ENCODE measurements at places on chromosomes 3 and 15.

DNA sequence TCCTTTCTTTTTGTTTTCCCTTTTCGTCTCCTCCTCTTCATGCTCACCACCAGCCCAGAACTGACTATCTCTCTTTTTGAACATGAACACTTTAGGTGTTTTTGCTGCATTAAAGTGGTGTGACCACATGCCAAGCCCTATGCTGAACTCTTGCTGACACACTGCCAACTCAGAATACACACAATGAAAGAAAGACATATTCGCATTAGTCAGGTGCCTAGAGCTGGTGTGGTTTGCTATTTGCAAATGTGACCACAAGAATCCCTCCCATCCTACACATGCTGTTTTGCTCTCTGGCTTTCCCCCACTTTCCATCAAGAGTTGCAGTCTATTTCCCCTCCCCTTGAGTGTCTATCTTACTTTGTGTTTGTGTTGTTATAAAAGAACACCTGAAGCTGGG lies 967.8 kb upstream of the CFAP20DC start:
- DNase-seq: no peak

DNA sequence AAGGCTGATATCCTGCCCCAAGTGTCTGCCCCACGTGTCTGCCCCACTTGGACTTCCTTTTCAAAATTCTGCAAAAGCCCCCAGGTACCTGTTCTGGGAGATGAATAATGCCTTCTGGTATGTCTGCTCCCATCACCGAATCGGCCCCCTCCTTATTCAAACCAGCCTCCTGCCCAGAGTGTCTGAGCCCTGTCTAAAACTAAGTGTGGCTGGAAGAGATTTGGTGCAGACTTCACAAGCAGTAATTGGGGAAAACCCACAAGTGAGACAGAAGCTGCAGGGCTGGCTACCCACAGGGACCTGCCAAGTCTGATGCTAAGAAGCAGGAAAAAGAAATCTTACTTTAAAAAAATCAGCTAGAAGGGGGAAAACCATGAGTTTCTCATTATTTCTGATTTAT lies 85.1 kb downstream of the DUT start:
- no peak for DNase-seq

DNA sequence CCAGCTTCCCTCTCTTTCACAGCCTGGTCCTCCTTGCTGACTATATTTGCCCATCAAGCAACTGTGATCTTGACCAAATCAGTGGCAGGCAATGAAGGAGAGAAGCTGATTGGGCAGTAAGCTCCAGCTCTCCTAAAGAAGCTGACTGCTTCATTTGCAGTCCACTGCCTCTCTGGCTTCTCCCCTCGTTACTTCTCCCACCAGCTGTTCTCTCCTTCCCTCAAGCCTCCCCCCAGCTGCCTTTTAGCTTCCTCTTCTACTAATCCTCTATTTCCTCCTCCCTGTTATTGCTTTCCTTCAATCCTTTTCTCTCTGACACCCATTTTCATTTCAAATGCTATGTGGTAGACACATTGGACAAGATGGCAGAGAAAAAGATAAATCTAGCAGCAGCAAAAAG lies 474.7 kb upstream of the UBE2E2 start:
- DNase-seq: no peak

DNA sequence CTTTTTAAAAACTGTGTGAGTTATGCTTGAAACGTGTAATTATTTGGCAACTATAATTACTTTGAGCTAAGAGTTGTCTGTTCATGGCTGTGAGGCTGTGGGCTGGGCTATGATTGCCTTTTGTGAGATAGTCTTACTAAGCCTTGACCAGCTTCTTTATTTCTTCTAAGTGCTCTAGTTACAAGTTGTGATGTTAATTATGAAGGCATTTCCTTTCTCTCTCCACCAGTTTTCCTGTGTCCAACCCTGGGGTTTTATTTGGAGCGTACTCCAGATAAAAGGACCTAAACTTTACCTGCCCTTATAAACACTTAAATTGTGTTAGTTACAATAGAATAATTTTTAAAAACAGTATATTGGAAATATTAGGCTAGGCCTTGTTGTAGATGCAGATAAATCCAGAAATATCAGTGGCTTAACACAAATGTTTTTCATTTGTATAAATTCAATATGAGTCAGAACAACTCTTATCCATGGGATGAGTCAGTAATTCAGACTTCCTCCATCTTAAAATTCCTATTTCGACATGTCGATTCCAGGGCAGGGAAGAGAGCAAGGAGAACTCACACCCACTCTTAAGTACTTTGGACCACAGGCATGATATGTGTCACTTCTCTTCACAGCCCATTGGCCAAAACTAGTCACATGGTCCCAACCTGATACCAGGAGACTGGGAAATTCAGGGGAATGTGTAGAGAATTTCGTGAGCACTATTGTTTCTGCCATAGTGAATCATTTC lies 17.0 kb downstream of the TMEM62 start:
- no peak for DNase-seq

DNA sequence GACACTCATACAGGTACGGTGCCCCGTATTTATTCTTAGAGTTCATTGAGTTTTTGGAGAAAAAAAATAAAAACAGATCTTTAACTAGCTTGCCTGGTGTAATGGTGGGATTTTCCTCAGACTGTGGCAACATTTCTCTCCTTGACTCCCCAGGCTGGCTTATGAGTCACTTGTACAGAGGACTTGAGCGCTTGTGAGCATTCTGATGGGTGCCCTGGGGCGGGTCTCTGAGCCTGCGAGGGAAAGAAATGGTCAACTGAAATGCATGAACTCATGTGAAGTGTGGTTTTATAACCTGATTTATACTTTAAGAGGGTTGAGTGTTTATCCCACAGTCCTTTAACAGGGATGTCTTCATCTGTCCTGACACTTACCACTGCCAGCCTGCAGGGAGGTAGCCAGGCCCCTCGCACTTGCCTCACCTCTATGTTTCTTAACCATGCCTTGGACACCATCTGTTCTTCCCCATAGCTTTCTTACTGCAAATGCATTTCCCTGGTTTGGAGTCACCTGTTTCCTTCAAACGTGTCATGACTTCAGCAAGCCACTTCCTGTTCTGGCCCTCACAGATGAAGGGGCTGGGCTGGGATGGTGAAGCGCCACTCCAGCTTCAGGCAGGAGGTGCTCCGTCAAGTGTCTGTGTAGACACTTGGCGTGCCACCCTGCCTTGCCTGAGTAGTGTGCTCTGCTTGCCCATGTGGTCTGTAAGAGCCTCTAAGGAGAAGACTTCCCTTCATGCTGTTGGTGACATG lies 118.7 kb downstream of the PDE8A start:
- DNase-seq: no peak

DNA sequence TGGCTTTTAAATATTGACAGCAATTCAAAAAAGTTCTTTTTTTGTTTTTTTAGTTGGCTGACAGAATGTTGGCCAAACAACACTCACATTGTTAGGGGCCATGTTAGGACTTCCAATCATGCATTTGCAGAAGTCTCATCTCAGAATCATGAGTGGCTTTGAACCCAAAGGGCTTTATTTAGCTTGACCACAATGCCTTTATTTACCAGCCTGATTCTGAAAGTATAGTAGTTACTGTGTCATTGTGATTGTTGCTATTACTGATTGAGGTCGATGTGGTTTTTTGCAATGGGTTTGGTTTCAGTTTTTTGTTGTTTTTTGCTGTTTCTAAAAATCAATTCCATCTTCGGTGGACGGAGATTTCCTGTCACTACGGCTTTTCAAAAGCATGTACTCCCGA lies 7.2 kb downstream of the GLDN start:
- DNase-seq: no peak

GRCh38 chr15:33031324-33031821 lies 163.1 kb downstream of the FMN1 start:
- no peak for DNase-seq

GRCh38 chr3:167441256-167441655 lies 32.6 kb downstream of the SERPINI2 start:
- no peak for DNase-seq

- no peak for DNase-seq
Observed at GRCh38 chr15:87493803-87494202, 762.7 kb downstream of the NTRK3 start.

GRCh38 chr3:137692803-137693431 lies 71.2 kb upstream of the SOX14 start:
- DNase-seq: peak; percentile 57

- no peak for DNase-seq
Observed at GRCh38 chr3:122918576-122919290, 108.8 kb downstream of the SEMA5B start.

GRCh38 chr3:78066287-78066686 lies 1026.4 kb downstream of the ROBO2 start:
- peak; percentile 7 for DNase-seq

- no peak for DNase-seq
Observed at GRCh38 chr3:117616227-117616626, 906.6 kb downstream of the TUSC7 start.

DNA sequence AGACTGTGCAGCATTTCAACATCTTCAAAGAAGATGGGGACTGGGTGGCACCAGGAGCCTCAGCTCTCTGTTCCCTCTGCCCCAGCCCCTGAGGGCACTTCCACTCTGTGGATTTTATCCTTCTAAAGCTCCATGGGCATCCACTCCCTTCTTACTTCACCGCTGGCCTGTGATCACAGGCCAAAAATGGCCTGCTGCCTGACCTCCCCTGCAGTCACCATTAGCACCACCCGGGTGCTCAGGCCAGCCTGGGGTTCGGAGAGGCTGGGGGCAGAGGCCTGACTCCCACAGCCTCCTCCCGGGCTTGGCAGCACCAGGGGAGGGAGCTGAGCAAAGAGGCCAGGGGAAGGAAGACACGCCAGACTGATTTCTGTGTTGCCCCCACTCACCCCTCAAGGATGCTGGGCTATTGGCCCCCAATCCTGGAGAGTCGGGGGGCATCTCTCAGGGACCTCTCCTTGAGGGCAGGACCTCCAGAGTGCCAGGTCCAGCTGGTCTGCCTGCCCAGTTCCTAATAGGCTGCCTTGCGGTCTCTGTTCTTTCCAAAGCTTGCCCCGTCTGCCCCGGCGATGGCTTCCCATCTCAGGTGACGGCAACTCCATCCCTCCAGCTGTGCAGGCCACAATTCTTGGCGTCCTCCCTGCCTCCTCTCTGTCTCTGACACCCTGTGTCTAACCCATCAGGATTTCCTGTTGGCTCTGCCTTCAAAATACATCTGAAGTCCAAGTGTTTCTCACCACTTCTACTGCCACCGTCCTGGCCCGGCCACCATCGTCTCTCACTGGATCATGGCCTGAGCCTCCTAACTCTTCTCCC lies 67.1 kb downstream of the EXOG start:
- DNase-seq: no peak

GRCh38 chr15:101445562-101446517 lies 43.7 kb downstream of the PCSK6 start:
- DNase-seq: no peak

DNA sequence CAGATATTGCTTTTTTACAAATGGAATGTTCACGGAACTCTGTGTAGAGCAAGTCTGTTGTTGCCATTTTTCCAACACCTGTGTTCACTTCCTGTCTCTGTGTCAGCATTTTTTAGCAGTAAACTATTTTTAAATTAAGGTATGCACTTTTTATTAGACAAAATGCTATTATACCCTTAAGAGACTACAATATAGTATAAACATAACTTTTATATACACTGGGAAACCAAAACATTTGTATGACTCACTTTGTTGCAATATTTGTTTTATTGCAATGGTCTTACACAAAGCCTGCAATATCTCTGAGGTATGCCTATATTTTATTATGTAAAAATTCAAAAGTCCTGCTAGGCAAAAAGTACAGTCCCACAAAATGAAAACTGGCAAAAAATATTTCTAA lies 39.8 kb upstream of the FGF7 start:
- no peak for DNase-seq

DNA sequence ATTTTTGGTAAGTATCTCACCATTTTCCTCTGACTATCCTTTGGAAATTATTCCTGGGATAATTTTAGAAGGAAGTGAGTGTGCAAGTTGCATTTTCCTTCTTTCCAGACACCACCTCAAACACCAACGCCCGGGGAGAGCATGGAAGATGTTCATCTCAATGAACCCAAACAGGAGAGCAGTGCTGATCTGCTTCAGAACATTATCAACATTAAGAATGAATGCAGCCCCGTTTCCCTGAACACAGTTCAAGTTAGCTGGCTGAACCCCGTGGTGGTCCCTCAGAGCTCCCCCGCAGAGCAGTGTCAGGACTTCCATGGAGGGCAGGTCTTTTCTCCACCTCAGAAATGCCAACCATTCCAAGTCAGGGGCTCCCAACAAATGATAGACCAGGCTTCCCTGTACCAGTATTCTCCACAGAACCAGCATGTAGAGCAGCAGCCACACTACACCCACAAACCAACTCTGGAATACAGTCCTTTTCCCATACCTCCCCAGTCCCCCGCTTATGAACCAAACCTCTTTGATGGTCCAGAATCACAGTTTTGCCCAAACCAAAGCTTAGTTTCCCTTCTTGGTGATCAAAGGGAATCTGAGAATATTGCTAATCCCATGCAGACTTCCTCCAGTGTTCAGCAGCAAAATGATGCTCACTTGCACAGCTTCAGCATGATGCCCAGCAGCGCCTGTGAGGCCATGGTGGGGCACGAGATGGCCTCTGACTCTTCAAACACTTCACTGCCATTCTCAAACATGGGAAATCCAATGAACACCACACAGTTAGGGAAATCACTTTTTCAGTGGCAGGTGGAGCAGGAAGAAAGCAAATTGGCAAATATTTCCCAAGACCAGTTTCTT lies 3.9 kb downstream of the NFKBIZ start:
- no peak for DNase-seq

DNA sequence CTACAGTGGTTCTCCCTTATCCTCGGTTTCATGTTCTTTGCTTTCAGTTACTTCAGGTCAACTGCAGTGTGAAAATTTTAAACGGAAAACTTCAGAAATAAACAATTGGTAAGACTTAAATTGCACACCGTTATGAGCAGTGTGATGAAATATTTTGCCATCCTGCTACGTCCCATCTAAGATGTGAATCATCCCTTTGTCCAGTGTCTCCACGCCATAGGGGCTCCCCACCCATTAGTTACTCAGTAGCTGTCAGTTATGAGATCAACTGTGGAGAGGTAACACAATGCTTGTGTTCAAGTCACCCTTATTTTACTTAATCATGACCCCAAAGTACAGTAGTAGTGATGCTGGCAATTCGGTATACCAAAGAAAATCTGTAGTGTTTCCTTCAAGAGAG lies 47.4 kb downstream of the TJP1 start:
- DNase-seq: no peak

- no peak for DNase-seq
Observed at GRCh38 chr3:185824051-185825005, 514 bp downstream of the IGF2BP2 start.

DNA sequence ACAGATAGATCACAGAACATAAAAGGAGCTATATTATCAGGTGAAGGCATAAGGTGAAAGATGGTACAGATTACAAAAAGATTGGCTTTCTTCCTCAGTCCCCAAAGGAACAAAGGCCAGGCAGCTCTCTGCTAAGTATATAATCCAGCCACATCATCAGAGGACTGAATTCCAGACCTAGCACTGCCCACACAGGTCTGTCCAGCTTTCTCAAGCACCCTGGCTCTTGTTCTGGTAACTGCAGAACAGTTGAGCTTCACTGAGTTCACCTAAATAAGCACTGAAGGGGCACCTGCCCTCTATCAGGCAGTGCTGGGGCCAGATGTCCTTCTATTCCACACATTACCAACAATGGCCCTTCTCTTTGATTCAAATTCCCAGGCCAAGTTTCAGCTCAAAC lies 6.3 kb downstream of the DUOXA1 start:
- DNase-seq: no peak

- no peak for DNase-seq
Observed at GRCh38 chr15:90351479-90352106, 491 bp upstream of the ZNF774 start.

Measured in HEK293T (cell line).